HS-27A (cell line): ENCODE measurements at places on chromosomes 13 and 19.

DNA sequence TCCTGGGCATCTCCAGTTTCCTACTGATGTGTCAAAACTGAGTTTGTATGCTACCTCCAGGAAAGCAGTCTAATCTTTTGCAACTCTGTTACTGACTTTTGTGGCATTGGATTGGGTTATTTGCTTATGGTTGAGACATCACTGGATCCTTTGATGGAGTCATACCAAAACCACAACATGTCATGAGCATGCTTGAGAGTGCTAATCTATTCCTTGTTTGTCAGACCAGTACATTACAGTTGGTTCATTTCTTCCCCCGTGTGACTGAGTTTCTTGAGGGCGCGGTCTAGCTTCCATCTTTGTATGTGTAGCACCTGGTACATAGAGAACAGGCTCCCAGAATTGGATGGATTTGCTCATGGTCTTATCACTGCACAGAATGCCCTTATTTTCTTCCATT lies 43.2 kb downstream of the SUGT1 start:
- no peak for DNase-seq

DNA sequence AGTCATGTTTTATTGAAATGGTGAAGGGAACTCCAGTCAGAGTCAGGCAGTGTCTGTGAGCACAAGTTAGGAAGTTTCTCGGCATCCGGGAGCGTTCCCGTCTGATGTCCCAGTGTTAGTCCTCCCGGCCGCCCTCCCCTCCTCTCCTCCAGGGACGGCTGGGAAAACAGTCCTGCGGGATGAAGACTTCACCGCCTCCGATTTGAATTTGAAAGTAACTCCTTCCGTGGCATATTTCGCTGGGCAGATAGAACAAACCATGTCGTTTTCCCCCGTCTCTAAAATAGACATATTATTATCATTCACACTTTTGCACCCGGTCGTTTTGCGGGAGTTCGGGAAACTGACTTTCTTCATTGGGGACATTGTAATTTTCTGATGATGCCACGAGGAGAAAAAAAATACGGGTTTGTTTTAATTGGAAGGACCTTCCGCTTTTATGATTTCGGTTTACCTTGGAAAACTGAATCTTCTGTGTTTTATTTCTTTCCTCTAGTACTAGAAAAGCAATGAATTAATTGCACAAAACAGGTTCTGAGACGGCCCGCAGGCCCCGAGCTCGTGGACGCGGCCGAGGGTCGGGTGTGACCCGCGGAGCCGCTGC lies 76.6 kb downstream of the ZIC5 start:
- no peak for DNase-seq

- DNase-seq: no peak
These were observed 4.5 kb upstream of the SIGLEC9 start for GRCh38 chr19:51120160-51120559.

GRCh38 chr13:41546372-41547190 lies 89.2 kb downstream of the RGCC start:
- DNase-seq: peak; percentile 20

DNA sequence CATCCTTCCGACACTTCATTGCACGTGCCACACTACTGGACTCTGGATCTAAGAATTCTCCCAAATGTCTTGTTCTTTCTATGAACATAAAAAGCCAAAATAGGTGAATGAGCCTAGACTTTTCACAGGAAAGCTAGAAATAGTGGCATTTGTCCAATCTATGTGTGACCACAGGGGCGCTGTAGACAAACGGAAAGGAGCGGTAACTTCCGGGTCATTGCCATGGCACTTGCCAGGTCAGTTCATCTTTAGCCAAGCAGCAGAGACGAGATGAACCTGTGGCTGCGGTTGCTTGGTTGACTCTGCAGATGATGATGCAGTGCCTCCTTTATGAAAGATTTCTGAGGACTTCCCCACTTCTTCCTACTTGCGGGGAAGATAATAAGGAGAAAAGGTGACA lies 65.6 kb downstream of the ADGRE1 start:
- DNase-seq: no peak

DNA sequence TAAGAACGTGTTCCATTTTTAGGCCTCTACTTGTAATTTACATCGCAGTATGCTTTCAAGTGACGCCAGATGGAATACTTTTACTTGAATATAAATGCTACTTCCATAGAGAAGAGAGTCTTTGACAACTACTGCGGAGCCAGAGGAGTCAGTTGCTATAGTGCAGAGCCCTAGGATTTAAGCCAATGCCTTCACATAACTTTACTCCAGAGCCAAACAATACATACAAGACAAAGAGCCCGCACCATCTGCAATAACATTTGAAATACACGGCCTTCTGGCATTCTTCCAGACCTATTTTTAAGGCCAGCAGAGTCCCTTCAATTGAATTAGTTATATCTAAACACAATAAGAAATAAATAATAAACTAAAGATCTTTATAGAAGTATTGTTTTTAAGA lies 59.4 kb downstream of the XPO4 start:
- DNase-seq: no peak

DNA sequence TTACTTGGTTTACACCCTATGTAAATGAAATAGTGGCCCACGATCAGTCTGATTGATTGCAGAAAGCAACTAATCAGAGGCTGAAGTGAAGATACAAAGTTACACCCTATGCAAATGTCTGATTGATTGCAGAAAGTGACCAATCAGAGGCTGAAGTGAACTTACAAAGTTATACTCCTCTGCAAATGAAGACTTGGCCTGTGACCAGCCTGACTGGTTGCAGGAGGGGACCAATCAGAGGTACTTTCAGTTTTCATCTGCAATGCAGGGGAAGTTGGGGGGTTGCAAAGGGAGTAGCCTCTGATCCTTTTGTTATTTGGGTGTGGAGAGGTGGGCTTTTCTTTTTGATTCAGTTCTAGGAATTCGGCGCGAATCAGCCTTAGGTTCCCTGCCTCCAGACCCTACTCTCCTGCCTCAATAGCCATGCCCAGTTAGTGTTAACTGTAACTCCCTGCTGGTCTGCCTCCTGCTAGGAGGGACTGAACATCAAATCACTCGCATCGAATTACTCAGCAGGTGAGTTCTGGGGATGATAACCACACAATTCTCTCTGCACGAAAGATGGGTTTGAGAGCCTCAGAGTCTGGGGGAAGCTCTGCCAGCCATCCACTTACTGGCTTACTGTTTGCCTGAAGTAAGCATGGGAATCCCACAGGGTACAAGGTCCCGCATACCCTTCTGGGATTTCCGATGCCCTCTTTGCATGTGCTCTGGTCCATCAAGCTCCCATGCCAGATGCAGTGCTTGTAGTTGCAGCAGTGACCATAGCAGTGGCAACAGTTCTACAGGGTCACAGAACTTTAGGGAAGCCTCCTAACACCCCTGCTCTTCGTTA lies 7.5 kb downstream of the ARL11 start:
- DNase-seq: no peak

DNA sequence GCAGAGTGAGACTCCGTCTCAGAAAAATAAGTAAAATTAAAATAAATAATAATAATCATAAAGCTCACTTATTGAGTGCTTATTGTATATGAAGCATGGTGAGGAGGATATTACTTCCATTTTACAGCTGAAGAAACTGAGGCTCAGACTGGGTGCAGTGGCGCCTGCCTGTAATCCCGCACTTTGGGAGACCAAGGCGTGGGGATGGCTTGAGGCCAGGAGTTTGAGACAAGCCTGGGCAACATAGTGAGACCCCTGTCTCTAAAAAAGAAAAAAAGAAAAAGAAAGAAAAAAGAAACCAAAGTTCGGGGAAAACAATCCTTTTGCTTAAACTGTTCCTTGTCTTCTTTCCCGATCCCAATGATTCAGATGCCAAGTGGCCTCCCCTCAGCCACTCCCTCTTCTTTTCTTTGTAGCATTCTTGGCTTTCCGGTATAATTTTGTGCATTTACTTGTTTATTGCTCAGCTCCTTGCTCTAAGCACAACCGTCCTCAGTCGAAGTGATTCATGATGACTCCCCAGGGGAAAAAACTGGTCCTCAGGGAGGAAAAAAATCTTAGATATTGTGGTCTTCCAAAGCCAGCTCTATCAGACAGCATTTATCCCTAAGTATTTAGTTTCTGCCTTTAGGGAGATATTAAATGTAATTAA lies 965 bp upstream of the EIF3G start:
- DNase-seq: no peak

- no peak for DNase-seq
These were observed 25.6 kb downstream of the NOSIP start for GRCh38 chr19:49554701-49555181.

GRCh38 chr13:91355099-91355825 lies 7.8 kb downstream of the MIR17HG start:
- no peak for DNase-seq

GRCh38 chr19:23404676-23405075 lies 9.4 kb upstream of the ZNF91 start:
- no peak for DNase-seq

- peak; percentile 73 for DNase-seq
These were observed 7.8 kb upstream of the HIF3A start for GRCh38 chr19:46288896-46289588.

- DNase-seq: no peak
These were observed 24.1 kb upstream of the FRY start for GRCh38 chr13:32007494-32007893.

DNA sequence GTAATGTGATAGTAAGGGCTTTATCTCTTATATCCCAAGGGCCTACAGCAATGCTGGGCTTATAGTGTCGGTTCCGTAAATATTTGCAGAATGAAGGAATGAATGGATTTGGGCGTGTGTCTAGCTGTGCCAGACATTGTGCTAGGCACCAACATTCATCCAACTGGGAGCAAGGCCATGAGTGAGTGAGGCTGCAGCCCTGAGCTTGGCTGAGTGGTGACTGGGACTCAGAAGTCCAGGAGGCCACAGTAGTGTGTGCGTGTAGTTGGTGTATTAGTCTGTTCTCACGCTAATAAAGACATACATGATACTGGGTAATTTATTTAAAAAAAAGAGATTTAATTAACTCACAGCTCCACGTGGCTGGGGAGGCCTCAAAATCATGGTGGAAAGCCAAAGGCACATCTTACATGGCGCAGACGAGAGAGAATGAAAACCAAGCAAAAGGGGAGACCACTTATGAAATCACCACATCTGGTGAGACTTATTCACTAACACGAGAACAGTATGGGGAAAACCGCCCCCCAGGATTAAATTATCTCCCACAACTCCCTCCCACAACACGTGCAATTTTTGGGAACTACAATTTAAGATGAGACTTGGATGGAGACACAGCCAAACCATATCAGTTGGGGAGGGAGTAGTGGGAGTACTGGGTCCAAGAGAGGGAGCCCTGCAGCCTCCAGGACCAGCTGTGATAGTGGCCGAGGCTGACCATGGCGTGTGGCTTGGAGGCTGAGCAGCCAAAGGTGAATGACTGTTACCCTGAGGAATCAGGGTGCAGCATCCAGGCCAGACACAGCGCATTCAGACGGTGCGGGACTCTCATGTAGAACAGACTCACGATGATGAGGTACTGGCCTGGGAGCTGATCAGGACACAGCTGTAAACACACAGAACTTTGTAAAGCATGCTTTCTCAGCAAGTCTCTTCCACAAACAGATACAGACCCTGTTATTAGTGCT lies 104.6 kb downstream of the TEX26 start:
- no peak for DNase-seq

- DNase-seq: peak; percentile 19
These were observed 20.7 kb downstream of the TNFSF11 start for GRCh38 chr13:42594481-42595252.

GRCh38 chr13:105118426-105118985 lies 1417.0 kb downstream of the EFNB2 start:
- DNase-seq: no peak

- no peak for DNase-seq
These were observed 7.7 kb downstream of the SCGB2B2 start for GRCh38 chr19:34669305-34669704.
